ENCODE measurements at places on chromosomes 7 and 10.

DNA sequence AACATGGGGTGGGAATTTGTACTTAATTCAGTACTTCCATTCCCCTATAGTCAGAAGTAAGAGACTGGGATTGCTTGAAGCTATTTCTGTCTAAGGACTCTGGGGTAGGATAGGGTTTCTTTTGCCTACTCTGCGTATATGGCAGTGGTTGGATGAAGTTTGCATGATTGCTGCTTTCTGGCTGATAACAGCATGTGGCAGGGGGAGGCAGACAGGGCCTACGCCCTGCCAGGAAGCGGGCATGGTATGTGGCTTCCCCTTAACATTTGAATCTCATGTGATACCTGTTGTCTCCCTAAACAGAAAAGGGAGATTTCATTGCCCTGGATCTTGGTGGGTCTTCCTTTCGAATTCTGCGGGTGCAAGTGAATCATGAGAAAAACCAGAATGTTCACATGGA, 57.1 kb downstream of the TACR2 start:
- DNase-seq, result no peak

DNA sequence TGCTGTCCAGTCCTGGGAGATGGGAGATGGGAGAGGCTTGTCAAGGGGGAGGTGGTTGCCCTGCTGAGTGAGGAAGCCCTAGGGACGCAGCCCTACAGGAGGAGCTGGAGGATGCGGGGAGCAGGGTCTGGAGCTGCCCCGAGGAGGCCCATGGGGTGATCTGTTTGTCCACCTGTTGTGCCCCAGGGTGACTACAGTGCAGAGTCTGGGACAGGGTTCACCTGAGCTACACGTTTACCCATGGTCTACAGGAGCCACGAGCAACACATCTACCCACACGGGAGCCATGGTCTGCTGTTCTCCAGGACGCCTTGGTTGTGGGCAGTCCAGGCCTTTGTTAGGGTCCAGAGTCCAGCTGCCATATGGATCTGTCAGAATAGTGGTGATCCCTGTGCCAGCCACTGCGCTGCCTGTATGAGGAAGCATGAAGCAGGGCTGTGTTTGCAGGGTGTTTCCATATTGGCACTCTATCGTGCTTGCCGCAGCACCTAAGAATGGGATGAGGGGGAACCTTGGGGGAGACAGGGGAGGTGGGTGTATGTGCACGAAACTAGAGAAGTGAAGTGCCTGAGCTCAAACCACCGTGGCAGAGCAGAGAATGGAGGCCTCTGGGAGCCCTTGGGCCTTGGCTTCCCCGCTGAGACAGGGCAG, 23.7 kb downstream of the ZNF775 start:
- DNase-seq, result no peak

DNA sequence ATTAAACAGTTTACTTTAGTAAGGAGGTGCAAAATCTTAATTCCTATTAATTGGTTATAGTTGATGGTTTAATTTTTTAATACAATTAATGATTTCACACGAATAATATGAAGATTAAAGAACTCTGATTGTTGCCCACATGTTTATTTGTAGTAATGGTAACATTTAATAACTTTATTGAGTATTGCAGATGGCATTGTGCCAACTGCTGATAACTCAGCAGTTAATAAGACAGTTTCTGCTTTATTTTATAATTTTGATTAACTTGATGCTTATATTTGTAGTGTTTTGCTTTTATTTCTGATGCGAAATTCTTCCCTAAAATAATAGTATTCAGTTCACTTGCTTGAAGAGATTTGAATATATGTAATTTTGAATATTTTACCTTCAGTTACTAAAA, 2.8 kb downstream of the DNAJB9 start:
- DNase-seq, result no peak

- no peak for DNase-seq
Observed at GRCh38 chr10:103227416-103227815, 18.3 kb upstream of the RPEL1 start.

GRCh38 chr7:14999331-14999730, 96.8 kb upstream of the DGKB start:
- DNase-seq, result no peak

DNA sequence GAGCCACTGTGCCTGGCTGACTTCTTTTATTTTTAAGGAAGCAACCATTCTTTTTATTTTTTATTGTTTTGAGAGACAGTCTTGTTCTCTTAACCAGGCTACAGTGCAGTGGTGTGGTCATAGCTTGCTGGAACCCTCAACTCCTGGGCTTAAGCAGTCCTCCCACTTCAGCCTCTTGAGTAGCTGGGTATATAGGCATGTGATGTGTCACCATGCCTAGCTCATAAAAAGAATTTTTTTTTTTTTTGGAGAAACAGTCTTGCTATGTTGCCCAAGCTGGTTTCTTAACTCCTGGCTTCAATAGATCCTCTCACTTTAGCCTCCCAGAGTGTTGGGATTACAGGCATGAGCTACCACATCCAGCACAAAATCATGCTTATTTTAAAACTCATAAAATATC, 5.8 kb downstream of the MCU start:
- DNase-seq, result no peak

DNA sequence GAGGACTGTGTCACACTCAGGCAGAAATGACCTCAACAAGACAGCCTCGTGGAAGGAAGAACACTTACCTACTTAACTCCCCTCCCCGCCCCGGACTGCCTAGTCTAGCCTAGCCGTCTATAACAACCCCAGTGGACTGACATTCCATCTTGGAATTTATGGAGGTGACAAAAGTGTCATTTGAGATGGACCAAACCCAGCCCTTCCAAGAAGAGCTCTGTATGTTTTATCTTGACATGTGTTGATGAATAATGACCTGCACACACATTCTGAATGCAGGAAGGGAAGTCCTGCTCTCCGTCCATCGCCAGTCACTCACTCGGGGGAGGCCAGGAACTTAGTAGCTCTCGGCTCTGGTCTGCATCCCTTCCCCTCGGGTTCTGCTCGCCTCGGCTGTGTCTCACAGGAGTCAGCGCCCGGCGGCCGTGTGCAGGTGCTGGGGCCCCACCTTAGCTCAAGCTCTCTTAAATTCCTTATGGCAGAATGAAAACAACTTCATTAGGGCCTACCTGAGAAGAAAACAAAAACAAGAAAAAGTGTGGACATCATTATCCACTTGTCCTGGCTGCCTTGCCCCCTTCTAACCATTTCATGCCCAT, 140.9 kb upstream of the NPS start:
- no peak for DNase-seq

- no peak for DNase-seq
Observed at GRCh38 chr7:133491201-133491691, 238.4 kb downstream of the EXOC4 start.

GRCh38 chr7:30671793-30672465, 10.3 kb downstream of the CRHR2 start:
- peak; percentile 82 for DNase-seq

DNA sequence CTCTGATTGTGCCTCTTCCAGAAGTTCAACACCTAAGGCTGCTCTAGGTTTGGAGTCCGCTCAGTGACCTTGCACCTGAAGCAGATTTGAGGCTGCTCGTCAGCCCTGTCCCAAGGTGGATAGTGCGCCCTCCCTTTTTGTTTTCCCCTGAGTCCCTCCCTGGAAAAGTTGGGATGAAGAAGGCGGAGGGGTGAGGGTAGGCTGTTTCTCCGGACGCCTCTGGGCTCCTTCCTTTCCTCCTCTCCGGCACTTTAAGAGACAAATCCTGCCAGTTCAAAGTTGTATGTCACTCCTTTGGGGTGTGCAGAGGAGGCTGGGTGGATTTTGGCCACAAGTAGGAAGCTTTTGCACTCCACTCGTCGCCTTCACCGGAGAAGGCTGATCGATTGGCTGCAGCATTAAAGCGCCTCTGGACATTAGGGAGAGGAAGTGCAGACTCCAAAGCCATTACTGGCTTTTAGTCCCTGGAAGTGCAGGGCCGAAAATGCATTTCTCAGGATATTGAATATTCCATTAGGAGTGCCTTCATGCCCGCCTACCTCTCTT, 81.9 kb upstream of the PRKG1 start:
- no peak for DNase-seq

- DNase-seq, result peak; percentile 15
Observed at GRCh38 chr7:2282185-2282751, 32.0 kb downstream of the SNX8 start.

DNA sequence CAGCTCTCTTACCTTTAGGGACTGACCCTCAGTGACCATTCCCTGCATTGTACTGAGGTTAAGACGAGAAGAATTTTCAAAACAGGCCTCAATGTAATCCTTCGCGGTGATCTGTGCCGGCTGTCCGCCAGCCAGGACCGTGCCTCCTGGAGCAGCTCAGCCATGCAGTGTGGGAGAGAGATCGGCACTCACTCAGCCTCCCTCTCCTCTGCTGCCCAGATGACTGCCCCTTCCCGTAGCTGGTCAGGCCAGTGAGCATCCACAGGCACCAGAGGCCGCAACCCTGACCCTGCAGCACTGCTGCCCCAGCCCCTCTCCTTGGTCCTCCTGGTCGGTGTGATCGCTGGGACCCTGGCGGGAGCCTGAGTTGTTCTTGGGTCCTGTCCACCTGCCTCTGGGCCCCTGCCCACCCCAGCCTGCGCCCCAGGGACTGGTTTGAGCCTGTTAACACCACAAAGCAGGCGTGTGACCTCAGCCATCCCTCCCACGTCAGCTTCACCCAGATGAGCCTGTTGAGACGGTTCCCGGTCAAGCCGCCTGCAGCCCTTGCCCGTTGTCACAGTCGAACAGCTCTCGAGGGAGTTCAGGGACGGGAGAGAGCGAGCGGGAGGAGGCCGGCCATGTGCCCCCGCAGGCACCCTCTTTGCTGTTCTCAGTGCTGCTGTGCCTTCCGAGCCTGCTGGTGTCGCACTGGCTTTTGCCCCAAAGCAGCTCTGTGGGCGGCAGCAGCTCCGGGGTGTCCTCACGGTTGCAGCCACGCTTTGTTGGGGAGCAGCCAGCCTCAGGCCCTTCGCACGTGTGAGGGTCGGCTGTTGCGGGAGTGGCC, 37.2 kb downstream of the NKX6-2 start:
- no peak for DNase-seq

DNA sequence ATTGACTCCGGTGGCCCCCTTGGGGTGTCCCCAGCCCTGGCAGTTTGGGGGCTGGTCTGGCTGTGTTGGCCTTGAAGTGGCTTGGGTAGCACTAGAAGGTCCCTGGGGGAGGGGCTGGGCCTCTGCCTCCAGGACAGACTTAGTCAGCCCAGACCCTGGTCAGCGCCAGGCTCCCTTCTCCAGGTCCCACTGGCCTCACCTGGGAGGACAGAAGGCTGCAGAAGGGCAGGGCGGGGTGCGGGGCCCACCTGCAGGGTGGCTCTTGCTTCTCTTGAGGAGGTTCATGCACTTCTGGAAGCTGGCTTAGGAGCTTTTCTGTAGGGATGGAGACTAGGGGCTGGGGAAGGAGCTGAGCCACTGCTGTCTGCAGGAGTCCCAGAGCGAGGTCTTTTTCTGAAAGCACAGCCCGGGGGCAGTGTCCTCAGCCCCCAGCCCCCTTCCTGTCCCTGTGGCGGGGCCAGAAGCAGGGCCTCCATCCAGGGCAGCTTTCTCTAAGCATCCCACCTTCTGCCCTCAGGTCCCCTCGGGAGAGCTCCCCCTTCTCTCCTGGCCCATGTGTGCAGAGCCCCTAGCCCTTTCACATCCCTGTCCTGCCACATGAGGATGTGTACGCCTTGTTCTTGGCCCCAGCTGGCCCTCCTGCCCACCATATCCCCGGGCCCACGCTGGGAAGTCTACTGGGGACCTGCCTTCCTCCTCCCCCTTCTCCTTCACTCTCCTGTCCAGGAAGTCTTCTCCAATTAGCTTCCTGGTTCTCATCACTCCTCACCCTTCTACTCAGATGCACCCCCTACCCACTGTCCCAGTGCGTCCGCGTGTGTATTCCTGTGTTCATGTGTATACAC, 11.0 kb downstream of the TBATA start:
- no peak for DNase-seq

- DNase-seq, result peak; percentile 47
Observed at GRCh38 chr7:47128700-47129099, 453.2 kb downstream of the TNS3 start.

DNA sequence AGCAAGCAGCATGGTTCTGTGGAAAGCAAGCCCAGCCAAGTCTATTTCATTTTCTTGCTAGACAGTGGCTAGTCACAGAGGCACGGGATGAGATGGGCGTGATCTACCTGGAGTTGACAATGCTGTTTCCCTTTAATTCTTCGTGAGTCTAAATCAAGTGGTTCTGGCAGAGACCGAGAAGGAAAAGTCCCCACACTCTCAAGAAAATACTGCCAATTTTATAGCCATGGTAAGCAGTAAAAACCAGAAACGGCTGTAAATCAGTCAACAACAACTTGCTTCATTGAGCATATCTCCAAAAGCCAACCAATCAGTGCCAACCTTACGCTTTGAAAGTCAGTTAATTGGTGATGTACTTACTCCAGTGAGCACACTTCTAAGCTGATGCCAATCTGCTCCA, 223.4 kb downstream of the SEC23IP start:
- DNase-seq, result no peak

DNA sequence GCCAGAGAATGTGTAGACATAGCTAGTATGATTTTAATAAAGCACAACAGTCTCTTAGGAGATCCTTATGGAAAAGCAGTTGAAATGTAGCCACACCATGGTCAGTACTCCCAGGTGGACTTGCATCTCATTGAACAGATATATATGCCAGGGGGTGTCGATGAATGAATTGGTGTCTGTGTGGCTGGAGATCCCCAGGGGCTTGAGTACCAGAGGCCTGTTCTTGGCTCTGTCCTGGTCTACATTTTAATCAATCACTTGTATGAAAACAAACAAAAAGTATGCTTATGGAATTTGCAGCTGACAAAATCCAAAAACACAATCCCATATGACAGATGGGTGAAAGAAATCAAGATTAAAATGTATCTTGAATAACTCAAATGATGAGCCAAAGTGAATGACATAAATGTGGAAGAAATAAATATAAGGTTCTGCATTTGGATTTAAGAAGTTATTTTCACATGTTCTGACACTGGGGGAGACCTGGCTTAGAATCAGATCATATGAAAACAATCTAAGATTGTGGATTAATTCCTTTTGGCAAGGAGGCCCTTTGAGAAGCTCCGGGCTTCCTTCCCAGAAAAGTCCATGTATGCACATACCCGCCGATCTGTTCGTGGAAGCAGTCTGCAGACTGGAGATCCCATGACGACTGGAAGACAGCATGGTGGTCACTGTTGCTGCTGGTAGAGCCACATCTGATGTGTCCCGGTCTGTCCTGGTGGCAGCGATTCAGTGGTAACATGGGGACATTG, 15.6 kb downstream of the CLEC2L start:
- no peak for DNase-seq

DNA sequence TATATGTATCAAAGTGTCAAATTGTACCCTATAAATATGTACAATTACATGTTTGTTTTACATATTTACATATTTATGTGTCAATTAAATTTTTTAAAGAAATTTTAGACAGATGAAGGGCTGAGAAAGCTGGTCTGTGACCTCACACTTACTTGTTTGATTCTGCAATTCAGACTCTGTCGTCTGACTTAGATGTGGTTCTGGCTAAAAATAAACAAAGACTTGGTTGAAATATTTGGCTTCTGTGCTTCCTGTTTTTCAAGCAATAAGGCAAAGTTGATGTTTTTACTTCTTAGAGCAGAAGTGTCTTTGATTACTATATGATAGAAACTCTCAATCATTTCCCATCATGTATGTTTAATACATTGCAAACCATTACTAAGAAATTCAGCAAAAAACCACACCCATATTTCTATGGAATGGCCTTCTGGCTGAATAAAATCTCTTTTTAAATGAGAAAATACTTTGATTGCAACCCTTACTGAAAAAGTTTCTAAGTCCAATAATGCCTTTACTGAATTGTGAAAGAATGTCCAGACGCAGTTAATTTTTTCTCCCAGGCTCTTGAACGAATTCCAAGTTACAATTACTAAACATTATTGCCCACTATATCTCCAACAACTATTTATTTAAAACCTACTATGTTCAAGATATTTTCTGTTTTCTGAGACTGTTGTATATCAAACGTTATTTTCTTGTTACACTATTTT, 59.5 kb upstream of the PRKG1 start:
- DNase-seq, result peak; percentile 53

Data from AG20443 (cell line).